ENCODE measurements at places on chromosomes 3 and 15.

- peak; percentile 29 for DNase-seq
Observed at GRCh38 chr15:99452728-99453636, 112.8 kb upstream of the MEF2A start.

GRCh38 chr3:6444888-6445658, 415.8 kb upstream of the GRM7 start:
- peak; percentile 32 for DNase-seq

GRCh38 chr3:16904423-16905417, 20.0 kb downstream of the PLCL2 start:
- DNase-seq = no peak

- DNase-seq = peak; percentile 61
Observed at GRCh38 chr3:66303491-66303901, 82.7 kb downstream of the SLC25A26 start.

- DNase-seq = no peak
Observed at GRCh38 chr3:191158247-191158646, 40.8 kb upstream of the OSTN start.

All from trophoblast cell (in vitro differentiated cells and primary cell).